ENCODE measurements at places on chromosomes 1 and 21.

DNA sequence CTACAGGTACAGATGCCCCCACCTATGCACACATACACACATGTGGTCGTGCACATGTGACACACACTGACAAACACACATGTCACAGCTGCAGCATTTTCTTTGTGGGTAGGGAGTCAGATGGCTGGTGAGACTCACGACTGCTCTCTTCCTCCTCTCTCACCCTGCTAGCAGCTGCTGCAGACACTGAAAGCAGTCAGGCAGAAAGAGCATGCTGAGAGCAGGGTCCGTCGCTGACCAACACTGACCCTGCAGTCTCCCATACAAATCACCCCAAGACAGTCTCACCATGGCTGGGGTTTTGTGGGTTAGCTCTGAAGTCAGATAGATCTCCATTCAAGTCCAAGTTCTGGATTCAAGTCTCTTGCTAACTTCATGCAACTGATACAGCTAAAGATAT lies 188.3 kb downstream of the ASTN1 start:
- DNase-seq: no peak

DNA sequence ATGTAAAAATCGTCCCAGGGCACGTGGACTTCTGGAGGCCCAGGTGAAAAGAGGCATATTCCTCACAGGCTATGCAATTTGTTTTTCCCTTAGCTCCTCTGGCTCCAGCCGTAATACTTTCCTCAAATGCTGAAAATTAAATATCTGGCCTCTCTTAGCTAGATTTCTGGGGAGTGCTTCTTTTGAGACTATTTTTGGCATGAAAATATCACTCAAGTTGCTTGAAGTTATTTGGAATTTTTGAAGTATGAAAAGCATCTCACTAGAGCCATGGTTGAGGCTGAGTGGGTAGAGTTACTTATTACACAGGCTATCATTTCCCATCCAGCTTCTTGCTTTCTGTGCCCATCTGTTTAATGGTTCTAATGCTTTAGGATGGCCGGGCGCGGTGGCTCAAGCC lies 59.7 kb downstream of the MYOM3 start:
- no peak for DNase-seq

GRCh38 chr1:220885971-220886370 lies 6.7 kb downstream of the HLX start:
- DNase-seq: no peak

GRCh38 chr1:2943686-2944260 lies 77.5 kb upstream of the ACTRT2 start:
- no peak for DNase-seq

GRCh38 chr21:42525029-42525581 lies 11.5 kb downstream of the SLC37A1 start:
- no peak for DNase-seq

DNA sequence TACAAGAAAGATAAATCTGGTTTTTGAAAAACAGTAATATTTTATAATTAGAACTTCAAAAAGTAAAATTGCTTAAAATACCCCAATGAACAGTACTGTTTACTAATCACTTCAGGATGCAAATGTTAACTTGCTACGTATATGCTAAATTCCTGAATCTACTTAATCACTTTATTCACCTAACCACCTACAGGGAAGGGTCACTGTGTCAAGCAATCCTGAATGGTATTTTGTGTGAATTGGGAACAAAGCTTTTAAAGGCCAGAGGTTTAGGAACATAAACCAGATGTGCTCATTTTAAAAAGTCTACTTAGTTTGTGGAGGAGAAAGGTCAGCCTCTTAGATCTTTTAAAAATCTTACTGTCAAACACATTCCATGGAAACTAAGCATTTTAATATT lies 1143.0 kb upstream of the ADGRL2 start:
- DNase-seq: no peak

DNA sequence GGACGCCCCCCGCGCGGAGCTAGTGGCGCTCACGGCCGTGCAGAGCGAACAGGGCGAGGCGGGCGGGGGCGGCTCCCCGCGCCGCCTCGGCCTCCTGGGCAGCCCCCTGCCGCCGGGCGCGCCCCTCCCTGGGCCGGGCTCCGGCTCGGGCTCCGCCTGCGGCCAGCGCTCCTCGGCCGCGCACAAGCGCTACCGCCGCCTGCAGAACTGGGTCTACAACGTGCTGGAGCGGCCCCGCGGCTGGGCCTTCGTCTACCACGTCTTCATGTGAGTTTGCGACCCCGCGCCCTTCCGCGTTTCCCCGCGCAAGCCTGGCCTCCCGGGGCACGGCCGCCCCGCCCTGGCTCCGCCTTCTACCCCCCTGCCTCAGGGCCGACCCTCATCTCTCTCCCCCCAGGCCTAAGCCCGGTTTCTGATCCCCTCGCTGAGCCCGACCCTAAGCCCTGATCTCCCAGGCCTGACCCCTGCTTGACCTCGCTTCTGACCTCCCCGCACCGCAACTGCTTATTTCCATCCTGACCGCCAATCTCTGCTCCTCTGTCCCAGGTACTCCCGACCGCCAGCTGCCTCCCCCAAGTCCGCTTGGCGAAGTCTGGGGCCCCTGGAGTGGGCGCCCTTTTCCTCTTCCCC lies 669 bp downstream of the KCNQ4 start:
- DNase-seq: no peak

DNA sequence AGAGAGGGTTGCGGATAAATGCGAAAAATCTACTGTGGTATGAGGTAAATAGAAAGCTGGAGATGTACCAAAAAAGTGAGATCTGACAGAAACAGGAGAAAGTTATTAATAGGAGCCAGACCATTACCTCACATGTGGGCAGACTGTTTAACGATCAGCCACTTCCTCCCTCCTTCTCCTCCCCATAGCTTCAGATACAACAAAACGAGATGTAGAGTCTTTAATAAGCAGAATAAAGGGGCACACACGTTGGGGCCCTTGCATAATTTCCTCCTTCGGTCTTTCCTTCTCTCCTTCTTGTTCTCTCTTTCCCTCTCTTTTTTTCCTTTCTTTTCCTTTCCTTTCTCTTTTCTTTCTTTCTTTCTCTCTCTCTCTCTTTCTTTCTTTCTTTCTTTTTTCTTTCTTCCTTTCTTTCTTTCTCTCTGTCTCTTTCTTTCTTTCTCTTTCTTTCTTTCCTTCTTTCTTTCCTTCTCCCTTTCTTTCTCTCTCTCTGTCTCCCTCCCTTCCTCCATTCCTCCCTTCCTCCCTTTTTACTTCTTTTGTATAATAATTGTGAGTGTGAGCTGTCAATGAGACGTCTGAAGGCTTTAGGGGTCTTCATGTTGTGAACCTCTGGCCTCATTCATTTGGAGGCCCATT lies 242.1 kb downstream of the GRIK1 start:
- no peak for DNase-seq

- no peak for DNase-seq
Observed at GRCh38 chr1:49229555-49229954, 452.9 kb upstream of the BEND5 start.

DNA sequence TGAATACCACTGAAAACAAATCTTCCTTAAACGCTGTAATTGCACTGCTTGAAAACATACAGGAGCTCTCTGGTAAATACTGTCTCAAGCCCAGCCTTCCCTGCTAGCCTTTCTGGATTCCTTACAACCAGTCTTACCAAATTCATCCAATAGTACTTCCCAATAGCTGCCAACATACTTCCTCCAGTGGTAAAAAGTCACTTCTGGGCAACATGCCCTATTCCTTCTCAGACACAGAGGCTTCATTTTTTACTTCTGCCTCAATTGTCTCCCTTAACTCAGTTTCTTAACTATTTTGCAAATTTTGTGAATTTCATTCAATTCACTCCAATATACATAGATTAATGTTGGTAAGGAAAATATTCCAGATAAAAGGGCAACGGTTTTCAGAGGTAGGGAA lies 166.3 kb downstream of the TBX15 start:
- DNase-seq: no peak

GRCh38 chr21:43813656-43813980 lies 24.2 kb downstream of the RRP1 start:
- DNase-seq: no peak

- DNase-seq: no peak
Observed at GRCh38 chr1:169570172-169570574, 16.1 kb downstream of the F5 start.

DNA sequence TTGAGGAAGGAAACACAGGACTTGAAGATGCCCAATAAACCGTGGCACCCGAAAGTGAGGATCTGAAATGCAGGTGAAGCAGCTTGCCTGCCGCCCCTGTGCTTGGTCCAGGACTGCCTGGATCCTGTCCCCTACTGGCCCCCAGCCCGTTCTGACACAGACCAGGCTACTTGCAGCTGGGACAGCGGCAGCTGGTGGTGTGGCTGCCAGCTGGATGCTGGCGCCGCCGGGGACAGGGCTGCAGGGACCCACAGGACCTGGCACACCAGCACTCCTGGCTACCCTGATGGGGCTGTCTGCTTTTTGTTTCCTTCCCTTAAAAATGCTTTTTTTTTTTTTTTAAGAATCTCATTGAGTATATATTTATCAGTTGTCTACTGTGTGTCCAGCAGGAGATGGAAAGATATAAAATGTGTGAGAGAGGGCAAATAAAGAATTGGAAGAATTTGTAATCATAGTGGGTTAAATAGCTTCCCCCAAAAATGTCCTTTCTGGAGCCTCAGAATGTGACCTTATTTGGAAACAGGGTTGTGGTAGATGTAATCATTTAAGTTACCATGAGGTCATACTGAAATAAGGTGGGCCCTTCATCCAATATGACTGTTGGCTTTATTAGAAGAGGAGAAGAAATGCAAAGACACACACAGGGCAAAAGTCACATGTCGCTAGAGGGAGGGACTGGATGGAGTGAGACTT lies 165.6 kb downstream of the DSCAM start:
- DNase-seq: no peak

- no peak for DNase-seq
Observed at GRCh38 chr1:228650141-228650540, 85.1 kb upstream of the RHOU start.

DNA sequence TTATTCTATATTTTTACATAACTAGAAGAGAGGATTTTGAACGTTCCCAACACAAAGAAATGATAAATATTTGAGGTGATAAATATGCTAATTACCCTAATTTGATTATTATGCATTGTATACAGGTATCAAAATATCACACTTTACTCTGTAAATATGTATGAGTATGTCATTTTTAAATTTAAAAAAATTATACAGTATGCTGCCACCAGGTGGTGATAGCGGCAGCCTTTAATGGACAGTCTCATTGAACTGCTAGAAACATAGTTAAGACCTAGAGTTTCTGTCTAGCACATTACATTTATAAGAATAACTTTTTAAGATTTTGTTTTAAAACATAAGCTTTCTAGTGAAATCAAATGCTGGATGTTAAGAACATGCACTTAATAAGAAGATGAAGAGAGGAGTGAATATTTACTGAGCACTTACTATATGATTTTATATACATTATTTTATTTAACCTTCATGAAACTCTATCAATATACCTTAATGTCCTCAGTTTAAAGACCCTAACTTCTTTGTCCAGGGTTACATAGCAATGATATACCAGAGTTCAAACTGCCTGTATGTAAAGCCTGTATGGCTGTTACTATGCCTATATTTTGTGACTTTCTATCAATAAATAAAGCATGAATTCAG lies 207.1 kb downstream of the NUF2 start:
- no peak for DNase-seq

GRCh38 chr1:201759194-201759815 lies 69.7 kb upstream of the IPO9 start:
- DNase-seq: no peak

- DNase-seq: no peak
Observed at GRCh38 chr1:59123081-59123681, 173.7 kb upstream of the FGGY start.

DNA sequence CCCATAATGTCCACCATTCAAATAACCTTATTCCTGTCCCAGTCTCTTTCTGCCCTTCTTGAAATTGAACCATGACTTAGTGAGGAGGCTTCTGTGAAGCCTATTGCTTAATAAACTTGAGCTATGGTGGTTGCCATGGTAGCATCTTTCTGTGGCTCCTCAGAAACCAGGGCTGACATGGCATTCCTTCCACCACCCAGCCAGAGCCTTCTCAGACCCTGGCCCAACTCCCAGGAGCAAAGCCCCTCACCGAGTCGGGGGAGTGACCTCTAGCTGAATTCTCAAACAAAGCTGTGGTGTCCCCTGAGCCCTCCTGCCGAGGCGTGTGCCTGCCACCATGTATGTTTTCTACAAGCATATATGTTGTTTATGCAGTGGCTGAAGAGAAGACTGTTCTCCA lies 259.1 kb downstream of the CACNA1E start:
- DNase-seq: no peak

DNA sequence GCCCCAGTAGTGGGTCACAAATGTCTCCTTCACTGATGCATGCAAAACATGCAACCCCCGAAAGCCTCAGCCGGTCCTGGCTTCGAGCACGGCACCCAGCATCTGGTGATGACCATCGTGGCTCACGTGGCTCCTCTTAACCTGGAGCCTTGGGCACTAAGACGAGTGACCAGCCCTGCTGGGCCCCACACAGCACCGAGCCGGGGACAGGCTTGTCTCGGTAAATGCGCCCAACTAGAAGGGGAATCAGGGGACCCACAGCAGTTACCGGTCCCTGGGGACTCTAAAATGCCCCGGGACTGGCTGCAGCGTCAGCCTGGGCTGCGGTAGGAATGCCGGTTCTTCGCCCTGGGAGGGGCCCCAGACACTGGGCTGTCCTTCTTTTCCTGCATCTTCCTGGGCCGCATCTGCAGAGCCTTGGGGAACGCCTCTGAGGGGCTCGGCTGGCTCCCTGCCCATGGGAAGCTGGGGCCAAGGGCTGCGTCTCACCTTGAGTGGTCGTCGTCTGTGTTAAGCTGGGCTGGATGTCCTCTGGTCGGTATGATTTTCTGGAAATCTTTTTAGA lies 13.1 kb upstream of the TTC34 start:
- DNase-seq: no peak

DNA sequence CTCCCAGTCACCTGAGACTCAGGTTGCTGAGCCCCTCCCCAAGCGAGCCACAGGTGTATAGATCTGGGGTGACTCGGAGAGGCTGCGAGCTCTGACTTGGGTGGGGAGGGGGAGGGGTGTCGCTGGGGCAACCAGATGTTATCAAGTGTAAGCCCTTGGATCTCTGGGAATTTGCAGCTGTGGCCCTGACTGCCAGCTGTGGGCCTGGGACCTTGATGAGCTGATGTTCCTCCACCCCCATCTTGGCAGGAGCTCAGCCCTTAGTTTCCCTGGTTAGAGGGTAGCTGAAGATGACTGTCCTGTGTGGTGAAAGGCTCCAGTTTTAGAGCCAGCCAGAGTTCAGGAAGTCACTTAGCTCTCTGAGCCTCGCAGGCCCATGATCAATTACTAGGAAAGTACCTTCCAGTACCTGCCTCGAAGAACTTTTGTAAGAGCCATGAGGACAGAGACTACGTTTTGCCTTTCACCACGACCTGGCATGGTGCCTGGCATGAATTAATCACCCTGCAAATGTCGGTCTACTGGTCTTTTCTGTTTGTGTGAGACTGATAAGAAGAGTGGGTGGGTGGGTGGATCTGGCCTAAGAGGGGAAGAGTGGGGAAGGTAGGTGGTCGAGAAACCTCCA lies 55.8 kb downstream of the YARS1 start:
- DNase-seq: peak; percentile 55

- DNase-seq: no peak
Observed at GRCh38 chr1:17434601-17435000, 4.9 kb downstream of the RCC2 start.

Measured in DMS79 (cell line).